ENCODE measurements at places on chromosomes 2 and 18.

DNA sequence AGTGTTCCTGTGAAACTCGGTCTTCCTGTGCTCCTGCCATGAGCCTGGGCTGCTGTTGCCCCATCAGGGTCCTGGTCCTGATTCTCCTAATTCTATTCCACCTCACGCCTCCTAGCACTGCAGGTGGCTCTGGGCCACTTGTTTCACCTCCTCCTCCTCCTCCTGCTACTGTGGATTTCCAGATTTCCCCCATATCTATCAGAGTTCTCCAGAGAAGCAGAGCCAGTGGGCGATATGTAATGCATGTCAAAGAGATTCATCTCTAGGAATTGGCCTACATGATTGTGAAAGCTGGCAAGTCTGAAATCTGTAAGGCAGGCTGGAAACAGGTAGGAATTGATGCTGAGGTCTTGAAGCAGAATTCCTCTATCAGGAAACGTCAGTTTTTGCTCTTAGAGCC, 45.3 kb downstream of the CHRNA1 start:
- no peak for DNase-seq

GRCh38 chr2:118709786-118710185, 137.7 kb downstream of the EN1 start:
- no peak for DNase-seq

DNA sequence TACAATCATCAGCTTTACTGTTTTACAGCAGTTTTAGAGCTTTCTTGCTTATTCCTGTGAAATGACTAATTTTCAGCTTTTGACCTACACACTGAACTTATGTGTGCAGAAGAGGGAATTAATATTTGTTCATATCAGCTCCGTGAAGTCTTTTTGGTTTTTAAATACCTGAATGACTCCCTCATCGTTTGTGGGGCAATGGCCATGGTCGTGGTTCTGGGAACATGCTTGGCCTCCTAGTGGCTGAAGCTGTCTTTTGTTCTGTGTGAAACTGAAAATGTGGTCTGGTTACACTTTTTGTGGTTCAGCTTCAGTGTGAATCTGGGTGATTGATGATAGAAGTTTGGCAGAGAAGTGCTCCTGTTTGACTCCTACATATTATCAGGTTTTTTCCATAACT, 408.1 kb downstream of the THSD7B start:
- no peak for DNase-seq

GRCh38 chr2:85076618-85077274, 56.4 kb upstream of the TCF7L1 start:
- no peak for DNase-seq

GRCh38 chr18:24490539-24490938, 30.1 kb downstream of the HRH4 start:
- no peak for DNase-seq

GRCh38 chr18:25544546-25545287, 192.8 kb upstream of the ZNF521 start:
- no peak for DNase-seq

GRCh38 chr18:73670039-73670438, 477.6 kb downstream of the FBXO15 start:
- no peak for DNase-seq

DNA sequence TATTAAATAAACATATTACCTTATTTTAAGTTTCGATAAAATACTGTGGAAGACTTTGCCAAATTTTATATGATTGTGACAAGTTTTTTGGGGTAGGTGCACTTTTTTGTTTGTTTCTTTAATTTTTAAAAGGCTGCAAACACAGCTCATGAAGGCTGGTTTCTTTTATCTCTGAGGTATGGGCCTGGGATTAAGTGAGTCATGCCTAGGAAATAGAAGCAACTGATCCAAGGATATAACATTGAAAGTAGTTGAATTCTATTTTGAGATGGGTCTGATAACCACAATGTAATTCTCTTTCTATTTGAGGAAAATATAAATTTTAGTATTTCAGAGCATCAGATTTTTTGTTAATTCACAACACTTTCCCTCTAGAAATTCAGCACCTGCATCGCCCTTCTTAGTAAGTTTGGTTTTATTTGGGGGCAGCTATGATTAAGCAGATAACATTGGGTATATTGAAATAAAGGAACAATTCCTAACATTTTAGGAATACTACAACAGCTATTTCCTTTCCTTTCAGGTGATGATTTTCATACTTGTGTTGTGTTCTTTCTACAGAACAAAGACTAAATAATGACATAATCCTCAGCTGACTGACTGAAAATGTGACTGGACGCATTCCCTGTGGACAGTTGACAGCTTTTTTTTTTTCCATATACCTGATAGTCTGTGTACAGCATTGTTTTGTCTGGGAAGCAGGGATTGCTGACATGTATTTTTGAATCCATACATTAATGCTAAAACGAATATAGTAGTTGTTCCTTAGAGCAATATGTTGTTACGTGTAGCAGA, 16.8 kb downstream of the RBM45 start:
- DNase-seq, result no peak

GRCh38 chr2:161709428-161709827, 85.2 kb downstream of the SLC4A10 start:
- DNase-seq, result no peak

GRCh38 chr2:174717273-174717672, 47.0 kb downstream of the CHRNA1 start:
- DNase-seq, result peak; percentile 12

DNA sequence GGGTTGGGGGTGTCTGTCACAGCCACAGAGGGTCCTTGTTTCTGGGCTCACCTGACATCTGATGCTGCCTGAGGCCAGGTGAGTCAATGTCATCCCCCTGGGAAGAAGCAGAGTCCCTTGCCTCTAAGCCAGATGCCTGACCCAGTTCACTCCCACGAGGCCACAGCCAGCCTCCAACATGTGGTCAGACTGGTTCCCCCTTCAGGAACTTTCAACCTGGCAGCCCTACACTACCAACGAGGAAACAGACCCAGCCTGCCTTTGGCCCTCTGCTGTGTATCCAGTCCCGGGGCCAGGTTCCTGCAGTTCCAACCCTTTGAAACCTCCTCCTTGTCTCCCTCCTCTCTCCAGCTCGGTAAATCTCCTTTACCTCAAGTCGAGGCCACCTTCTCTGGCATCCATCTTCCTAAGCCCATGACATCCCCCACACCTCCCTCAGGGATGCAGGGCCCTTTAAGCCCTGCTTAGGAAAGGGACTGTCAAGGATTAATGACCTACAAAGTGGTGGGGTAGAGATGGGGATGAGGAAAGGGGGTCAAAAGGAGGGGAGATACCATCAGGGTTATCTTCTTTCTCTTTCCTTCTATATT, 49.2 kb upstream of the SMAD2 start:
- no peak for DNase-seq

GRCh38 chr2:38876407-38876806, 631 bp downstream of the MORN2 start:
- DNase-seq, result no peak

- DNase-seq, result no peak
Observed at GRCh38 chr2:233489666-233490065, 76.9 kb downstream of the USP40 start.

- DNase-seq, result no peak
Observed at GRCh38 chr2:124186801-124187200, 161.7 kb downstream of the CNTNAP5 start.

DNA sequence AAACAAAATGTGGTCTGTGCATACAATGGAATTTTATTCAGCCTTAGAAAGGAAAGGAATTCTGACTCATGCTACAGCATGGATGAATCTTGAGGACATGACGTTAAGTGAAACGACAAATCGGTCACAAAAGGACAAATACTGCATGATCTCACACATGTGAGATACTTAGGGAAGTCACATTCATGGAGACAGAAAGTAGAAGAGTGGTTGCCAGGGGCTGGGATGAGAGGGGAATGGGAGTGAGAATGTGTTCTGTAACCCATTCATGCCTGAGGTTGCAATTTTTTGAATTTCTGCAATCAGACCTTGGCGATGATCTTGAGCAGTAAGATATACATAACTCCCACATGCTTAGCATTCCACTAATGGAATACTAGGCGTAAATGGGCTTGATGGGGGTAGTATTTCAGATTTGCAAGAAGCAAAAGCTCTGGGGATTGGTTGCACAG, 22.0 kb downstream of the FHL2 start:
- DNase-seq, result no peak

DNA sequence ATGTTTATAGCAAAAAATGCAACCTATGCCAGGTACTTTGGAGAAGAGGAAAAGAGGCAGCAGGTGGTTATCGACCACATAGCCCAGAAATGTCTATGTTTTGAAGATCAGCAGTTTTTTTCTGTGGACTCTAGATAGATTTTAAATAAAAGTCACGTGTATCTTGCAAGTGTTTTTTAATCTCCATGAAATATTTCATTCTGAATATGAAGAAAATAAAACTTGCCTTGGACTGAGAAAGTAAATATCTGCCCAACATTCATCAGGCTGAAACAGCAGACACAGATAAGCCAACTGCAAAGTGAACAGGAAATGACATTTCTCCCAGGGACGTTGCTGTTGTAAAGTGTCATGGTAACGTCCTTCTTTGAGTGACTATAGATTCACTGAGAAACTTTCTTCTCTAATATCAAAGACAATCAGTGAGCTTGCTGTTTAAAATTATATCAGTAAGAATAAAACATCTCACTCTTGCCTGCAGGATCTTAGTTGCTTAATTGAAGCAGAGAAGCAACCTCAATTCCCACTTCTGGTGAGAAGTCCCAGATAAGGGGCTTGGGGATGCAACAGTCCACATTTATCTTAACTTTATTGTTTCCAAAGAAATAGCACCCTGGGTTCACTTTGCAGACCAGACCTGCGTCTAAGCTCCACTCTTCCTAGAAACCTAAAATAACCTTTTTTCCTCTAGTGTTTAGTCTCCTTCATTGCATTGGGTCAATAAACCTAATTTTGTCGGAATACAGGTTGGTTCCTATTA, 6.3 kb downstream of the MYOM1 start:
- DNase-seq, result no peak

DNA sequence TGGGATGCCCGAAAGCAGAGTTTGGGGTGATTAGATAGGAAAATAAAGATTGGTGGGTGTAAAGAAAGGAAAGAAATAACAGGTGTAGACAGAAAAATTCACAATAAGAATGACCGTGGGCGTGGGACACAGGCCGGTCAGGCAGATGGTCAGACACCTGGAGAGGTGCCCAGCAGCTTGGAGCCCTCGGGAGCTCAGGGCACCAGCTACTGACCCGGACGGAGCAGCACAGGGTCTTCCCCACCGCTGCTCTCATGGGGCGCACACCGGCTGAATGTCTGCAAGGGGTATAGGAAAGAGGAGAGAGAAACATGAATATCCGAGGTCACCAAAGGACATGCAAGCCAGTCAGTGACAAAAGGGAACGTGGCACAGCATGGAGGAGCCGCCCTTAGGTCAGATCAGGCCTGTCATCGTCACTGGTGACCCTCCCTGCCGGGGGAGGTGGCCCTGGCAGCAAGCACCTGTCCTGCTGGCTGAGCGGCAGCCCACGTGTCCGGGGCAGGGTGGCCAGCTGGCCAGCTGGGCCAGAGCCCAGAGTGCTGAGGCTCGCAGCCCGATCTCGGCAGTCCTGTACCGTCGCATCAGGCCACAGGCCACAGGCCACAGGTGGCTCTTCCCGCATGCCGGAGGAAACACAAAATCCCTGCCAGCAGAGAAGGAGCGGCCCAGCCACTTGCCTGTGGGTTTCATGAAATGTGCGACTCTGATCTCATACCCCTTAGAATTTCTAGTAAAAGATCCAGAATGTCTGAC, 112.0 kb upstream of the NDUFV2 start:
- no peak for DNase-seq

DNA sequence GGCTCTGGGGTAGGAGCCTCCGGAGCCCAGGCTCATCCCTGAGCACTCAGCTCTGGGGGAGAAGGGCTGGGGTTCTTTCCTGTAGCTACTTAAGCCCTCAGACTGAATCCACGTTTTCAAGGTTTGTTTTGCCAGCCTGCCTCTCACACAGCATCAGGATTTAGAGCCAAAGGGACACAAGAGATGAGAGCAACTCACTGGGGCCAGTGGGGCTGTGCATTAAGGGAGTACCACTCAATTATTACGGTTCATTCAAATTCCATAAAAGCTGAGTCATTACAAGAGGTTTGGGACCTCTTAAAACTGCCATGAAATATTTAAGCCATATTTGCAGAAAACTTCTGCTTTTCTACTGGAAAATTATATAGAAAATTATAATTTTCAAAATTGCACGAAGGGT, 17.1 kb upstream of the SNED1 start:
- no peak for DNase-seq

- no peak for DNase-seq
Observed at GRCh38 chr2:204370172-204370718, 175.0 kb upstream of the PARD3B start.

Data from activated naive CD8-positive, alpha-beta T cell treated with anti-CD3 and anti-CD28 coated beads, Interleukin-2, amount 50 U/mL, for 24 hours (primary cell).